GM20000 (cell line): ENCODE measurements at places on chromosomes 3 and 15.

- DNase-seq = no peak
These were observed 19.1 kb upstream of the FSTL1 start for GRCh38 chr3:120469882-120470301.

GRCh38 chr15:36903922-36904556 lies 196.3 kb downstream of the MEIS2 start:
- DNase-seq = no peak

- DNase-seq = no peak
These were observed 27.1 kb upstream of the GPR156 start for GRCh38 chr3:120311863-120312794.

DNA sequence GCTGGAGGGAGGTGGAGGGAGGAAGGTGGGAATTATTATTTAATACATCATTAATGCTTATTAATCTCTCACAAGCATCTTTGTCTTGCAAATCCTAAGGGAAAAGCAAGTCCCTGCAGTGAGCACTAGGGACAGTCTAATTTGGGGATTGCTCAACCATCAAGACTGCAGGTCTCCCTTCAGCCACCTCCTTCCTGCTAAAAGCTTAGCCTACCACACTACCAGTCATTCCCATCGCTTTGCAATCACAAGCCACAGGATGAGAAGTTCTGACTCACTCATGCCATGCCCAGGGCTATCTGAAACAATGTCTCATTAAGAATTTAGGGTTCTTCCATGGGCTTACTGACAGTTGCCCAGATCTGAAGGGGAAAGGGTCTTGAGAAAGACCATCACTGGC lies 51.0 kb upstream of the EIF1B start:
- DNase-seq = no peak

GRCh38 chr3:177212278-177212610 lies 15.0 kb upstream of the TBL1XR1 start:
- DNase-seq = no peak

GRCh38 chr3:194200422-194201081 lies 64.6 kb downstream of the HES1 start:
- no peak for DNase-seq

GRCh38 chr3:15511156-15511555 lies 10.3 kb downstream of the COLQ start:
- no peak for DNase-seq

- no peak for DNase-seq
These were observed 256.2 kb downstream of the TAFA4 start for GRCh38 chr3:68676136-68676535.

DNA sequence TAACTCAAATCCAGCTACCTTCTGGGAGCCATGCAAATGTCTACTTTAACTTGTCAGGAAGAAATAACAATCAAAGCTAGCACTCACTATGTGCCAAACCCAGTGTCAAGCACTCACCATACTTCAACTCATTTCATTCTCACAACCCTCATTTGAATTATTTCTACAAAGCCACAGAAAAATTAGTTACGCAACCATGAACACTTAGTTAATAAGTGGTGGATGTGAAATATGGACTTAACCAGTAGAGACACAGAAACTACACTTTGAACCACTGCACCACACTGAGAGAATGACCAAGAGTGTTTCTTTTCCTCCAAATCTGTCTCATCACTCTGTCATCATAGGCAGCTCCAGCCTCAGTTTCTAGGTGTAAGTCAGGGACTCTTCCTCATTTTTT lies 91.0 kb upstream of the MBNL1 start:
- DNase-seq = no peak

DNA sequence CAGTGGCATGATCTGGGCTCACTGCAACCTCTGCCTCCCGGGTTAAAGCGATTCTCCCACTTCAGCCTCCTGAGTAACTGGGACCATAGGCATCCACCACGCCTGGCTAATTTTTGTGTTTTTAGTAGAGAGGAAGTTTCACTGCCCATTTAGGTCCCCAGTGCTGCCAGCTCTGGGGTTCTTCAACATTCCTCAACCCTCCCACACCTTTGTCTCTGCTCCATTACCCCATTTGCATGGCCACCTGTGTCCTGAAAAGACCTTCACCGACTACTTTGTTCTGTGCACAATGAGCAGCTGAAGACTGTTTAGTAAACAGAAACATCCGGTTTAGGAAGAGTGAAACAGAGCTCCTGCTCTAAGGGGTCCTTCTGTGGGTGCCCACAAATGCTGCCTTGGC lies 92.0 kb downstream of the FAM43A start:
- no peak for DNase-seq

- no peak for DNase-seq
These were observed 17.1 kb downstream of the SKIC8 start for GRCh38 chr15:78282324-78282723.
